Dermis microvascular lymphatic vessel endothelial cell (primary cell): ENCODE measurements at places on chromosomes 2 and 18. TPM values are rescaled to one million over a fixed set of nuclear protein-coding genes. Genes with fewer than 3 reads are reported as not detected.

The PELI1 gene
- 54.9 and 69.9 TPM in 2 replicates for total RNA-seq

The DNAJB2 gene
- 15.4 and 30.0 TPM in 2 replicates for total RNA-seq

The PAX3 gene
- total RNA-seq = not detected in 2 replicates

The CPLX4 gene
- total RNA-seq = not detected in 2 replicates

The HOXD8 gene
- 17.2 and 20.9 TPM in 2 replicates for total RNA-seq

The INO80D gene
- 6.0 and 7.0 TPM in 2 replicates for total RNA-seq

The LIMS1 gene
- total RNA-seq = 217 and 543 TPM in 2 replicates

The KIAA2012 gene
- total RNA-seq = not detected in 2 replicates

The MLPH gene
- total RNA-seq = 0.25 TPM in 1 of 2 replicates, not detected in the other

The PSMA8 gene
- total RNA-seq = not detected in 2 replicates

The PLCL1 gene
- 0.76 and 1.0 TPM in 2 replicates for total RNA-seq

The SLC19A3 gene
- total RNA-seq = under 0.01 and 0.13 TPM in 2 replicates
